BJ (cell line): ENCODE measurements at places on chromosomes 1 and 21. TPM values are rescaled to one million over a fixed set of nuclear protein-coding genes. Genes with fewer than 3 reads are reported as not detected.

The ARMH1 gene
- polyA plus RNA-seq = 0.71 and 0.86 TPM in 2 replicates

The DCDC2B gene
- not detected in 2 replicates for polyA plus RNA-seq

The C4BPA gene
- polyA plus RNA-seq = not detected in 2 replicates

The PFKFB2 gene
- polyA plus RNA-seq = 1.5 and 1.9 TPM in 2 replicates

The BACE2 gene
- polyA plus RNA-seq = 35.8 and 38.5 TPM in 2 replicates

The MYOC gene
- polyA plus RNA-seq = 0.05 TPM in 1 of 2 replicates, not detected in the other

The SLAMF9 gene
- not detected in 2 replicates for polyA plus RNA-seq

The WDR3 gene
- 13.2 and 21.9 TPM in 2 replicates for polyA plus RNA-seq

The VHLL gene
- not detected in 2 replicates for polyA plus RNA-seq

GRCh38 chr1:204979891-204980649 is 62.9 kb upstream of the CNTN2 start:
- no peak for DNase-seq

DNA sequence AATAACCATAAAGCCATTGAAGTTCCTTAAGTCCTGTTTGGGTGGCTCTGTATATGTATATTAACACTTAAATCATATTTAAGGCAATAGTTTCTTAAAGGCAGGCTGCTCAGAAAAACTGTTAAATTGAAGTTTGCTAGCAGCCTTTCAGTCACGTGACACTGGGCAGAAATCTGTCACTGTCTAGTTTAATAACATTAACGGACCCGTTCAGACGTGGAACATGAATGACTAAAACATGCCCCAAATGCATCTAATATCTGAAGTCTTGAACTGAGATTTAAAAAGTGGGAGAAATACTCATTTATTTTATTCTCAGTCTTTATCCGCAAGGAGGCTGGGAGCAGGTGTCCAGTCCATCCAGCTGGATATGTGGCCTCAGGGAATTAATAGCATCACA is 3.3 kb upstream of the SPATA1 start:
- no peak for DNase-seq

DNA sequence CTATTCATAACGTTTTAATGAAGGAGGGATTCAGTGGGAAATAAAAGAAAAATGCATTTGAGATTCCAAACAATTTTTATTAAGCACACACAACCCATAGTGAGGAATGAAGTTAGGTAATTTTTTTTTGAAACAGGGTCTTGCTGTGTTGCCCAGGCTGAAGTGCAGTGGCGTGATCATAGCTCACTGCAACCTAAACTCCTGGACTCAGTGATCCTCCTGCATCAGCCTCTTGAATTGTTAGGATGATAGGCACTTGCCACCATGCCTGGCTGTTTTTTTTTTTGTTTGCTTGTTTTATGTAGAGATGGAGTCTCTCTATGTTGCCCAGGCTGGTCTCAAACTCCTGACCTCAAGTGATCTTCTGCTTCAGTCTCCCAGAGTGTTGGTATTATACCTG is 28.9 kb downstream of the LYPLAL1 start:
- no peak for DNase-seq

- DNase-seq = no peak
These were observed 744.5 kb upstream of the BRINP3 start for GRCh38 chr1:191222206-191222605.

DNA sequence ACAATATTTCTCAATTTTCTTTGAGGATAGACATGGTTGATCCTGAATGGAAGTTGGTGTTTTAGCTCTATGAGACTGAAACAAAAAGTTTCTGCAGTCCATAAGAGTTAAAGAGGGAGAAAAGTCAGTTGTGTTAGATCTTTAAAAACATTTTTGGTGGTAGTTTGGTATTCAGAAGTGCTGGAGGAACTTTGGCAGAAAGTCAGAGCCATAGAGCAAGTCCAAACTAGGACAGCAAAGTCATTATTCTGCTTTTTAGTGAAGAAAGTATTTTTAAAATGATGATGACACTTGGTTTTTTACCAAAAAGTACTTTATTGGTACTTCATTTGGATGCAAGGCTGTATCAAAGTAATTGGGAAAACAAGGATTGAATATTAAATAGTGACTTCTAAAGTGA is 41.8 kb downstream of the FNBP1L start:
- no peak for DNase-seq

GRCh38 chr21:35239811-35240219 is 190.7 kb upstream of the RUNX1 start:
- DNase-seq = no peak

DNA sequence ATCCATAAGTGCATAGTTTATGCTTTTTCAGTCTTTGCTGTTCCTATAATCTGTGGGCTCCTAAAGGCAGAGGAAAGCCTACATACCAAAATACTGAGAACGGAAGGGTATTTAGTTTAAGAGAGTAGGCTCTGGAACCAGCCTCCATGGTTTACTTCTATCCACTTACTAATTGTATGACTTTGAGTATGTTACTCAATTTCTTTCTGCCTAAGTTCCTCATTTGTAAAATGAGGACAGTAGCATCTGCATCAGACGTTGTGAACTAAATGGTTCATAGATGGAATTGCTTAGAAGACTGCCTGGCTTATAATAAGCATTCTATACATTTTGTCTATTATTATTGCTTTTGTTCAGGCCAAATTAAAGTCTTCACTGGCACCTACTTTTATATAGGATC is 111.0 kb downstream of the NTNG1 start:
- DNase-seq = no peak

DNA sequence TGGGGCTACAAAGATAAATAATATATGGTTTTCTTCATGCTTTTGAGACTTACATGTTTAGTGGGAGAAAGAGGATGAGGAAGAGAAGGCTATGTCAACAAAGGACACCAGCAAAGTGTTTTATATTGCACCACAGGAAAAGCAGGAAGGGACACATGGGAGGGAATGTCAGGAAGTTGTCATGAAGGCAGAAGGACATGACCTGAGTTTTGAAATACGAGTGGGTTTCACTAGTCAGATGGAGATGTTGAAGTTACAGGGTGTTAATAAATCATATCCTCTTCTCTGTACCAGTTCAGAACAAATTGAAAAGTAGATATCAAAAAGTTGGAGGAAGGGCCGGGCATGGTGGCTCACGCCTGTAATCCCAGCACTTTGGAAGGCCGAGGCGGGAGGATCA is 18.2 kb upstream of the AGO1 start:
- no peak for DNase-seq

DNA sequence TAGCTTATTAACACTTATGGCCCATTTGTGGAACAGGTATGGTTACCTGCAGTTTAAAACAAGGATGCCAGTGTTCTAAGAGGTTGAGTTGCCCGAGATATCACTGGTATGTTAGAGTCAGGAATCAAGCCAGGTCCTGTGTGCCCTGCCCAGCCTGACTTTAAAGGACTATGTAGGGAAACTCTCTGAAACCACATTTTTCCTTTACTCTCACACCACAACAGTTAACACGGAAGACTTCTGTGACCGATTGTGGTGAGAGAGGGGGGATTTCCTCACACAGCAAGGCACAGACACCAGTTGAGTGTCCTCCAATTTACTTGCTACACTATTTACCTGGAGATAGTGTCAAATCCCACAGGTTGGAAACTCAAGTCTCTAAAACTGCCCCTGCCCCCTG is 47.8 kb downstream of the UCK2 start:
- no peak for DNase-seq

GRCh38 chr1:153565529-153566374 is at the start of gene S100A2:
Gene S100A2 (minus strand): TSS chr1:153565844. CDS start chr1:153563877, 1,967 bp downstream.
- DNase-seq = no peak

GRCh38 chr1:5435414-5435813 is 556.8 kb downstream of the NPHP4 start:
- no peak for DNase-seq

GRCh38 chr1:171922999-171923398 is 81.7 kb downstream of the DNM3 start:
- no peak for DNase-seq

DNA sequence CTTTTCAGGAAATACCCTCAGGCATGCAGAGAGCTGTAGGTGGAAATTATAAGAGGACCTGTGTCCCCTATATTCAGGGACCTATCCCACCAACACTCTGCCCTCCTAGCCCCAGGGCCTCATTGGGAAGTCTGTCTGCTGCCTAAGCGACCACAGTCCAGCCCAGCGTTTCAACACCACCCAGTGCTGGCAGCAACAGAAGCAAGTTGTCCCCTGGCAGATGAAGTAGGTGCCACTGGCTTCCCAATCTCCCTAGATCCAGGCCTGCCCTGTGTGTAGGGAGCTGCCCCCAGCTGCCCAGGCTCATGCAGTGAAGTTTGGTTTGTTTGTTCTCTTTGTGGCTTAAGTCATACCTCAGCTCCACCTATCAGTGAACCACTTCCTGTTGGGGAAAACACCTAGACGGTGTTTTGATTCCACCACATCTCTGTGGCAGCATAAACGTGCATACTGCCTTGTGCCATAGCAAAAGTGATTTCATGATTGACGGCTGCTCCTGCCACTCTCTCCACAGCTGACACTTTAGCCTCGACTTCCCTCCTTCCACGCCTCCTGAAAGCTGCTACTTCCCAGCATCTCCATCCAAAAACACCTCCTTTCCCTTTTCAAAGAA is 8.1 kb upstream of the LEFTY1 start:
- DNase-seq = no peak

- no peak for DNase-seq
These were observed 33.5 kb downstream of the KCNC4 start for GRCh38 chr1:110243574-110243973.

GRCh38 chr1:99230695-99231094 is 33.6 kb upstream of the PLPPR4 start:
- DNase-seq = no peak

- DNase-seq = no peak
These were observed 21.4 kb upstream of the BLACAT1 start for GRCh38 chr1:205477121-205477758.

- DNase-seq = no peak
These were observed 333.0 kb downstream of the PAPPA2 start for GRCh38 chr1:176795929-176796328.

DNA sequence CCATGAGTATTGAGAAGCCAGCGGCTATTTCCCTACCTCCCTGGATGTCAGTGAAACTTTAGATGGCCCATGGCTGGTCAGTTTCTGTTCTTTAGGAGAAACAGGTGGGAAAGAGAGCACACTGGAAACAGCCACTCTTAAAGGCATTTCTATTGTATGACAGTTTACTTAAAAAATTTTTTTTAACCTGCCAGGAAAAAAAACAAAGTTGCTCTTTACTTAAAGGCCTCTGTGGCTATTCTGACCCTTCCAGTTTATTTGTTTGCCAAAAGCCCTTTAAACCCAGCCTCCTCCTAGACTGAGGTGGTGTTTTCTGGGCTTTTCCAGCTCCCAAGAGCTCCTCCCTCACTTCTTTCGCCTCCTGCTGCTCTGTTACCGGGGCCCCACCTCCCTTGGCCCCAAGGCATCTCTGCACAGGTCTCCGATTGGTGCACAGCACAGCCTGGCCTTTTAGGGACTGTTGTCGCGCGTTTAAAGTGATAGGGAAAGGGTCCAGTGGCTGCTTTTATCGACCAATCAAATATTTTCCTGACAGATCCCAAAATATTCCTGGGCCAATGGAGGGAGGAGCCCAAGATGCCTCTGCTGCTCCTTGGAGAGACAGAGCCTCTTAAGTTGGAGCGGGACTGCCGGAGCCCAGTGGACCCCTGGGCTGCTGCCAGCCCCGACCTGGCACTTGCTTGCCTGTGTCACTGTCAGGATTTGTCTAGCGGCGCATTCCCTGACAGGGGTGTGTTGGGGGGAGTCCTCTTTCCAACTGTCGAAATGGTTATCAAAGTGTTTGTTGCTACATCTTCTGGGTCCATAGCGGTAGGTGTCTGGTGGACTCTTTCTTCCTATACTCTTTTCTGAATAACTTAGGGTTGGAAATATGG is at the start of gene SH3BGR:
TSS of gene SH3BGR (plus strand) at position 639 of the 875 bp plus-strand sequence. CDS start at position 766, 127 bp downstream.
- no peak for DNase-seq
